Kidney tubule cell (primary cell): ENCODE measurements at places on chromosomes 1 and 21.

DNA sequence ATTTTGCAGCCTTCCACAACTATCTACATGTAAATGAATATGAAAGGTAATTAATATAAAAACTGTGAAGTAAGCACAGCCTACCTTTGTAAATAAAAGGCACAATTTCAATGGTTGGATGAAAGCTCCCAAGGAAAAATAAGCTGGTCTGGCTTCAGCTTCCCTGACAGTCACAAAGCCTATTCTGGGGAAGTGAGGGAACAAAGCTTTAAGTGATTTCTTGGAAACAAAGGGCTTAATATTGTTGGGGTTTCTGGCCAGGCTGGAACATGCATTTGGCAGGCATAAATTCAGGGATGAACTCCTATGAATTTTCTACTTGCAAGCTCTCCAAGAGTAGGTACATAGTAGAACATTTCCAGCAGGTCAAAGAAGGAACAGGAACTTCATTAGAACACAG is 17.3 kb downstream of the BCAS2 start:
- DNase-seq: no peak

DNA sequence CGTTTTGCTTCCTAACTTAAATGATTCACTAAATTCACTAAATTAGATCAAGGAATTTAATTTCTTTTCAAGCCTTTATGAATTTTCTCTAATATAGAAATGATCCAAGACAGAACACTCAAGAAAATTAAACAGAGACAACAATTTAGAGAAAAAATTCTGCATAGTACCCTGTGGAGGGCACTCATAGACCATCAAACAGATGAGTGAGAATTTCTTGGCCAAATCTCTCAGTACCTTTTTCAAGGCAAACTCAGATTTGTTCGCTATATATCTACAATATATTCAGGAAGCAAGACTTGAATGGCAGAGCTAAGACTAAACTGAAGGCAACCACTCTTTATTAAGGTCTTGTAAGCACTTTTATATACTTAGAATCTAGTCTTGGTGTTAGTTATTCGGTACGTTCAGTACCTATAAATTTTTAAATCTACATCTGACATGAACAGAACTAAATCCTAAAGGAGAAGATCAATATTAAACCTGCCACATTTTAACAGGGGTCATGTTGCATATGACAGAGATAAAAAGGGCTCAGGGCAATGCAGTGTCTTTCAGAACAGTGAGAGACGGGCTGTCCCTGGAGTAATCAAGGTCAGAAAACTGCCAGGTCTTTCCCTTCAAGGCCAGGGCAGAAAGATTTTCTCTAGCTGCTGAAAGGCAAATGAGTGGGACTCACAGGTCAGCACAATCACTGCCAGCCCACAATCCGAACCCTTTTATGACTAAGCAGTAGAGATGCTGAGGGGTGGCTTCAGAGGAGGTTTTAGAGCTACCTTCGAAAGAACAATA is 118.8 kb upstream of the TMPRSS15 start:
- no peak for DNase-seq

DNA sequence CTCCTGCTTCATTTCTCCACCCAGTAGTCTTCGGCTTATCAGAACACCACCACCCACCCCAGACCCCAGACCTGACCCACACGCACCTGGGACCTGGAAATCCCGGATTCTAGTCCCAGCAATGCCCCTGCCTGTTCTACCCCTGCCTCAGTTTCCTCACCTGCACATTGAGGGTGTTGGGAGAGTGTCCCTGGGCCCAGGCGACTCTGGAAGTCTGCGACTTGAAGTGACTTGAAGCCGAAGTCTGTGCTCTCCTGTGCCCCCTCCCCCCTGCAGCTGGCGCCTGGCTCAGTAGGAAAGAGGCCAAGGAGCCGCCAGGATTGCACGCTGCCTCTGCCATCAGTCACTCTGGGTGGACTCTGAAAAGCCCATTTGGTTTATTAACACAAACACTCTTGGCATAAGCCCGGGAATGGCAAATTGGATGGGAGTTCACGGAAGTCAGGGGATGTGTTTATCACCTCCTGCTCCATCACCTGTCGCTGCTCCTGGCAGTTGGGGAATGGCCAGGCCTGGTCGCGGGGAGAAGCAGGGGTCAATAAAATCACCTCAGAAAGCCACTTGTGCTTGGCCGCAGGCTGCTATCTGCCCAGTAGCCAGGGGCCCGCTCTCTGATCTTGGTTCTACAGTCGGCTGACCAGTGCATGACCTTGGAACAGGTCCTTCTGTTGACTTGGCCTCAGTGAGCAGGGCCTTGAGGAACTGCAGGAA is 132.7 kb downstream of the ACTL8 start:
- no peak for DNase-seq

DNA sequence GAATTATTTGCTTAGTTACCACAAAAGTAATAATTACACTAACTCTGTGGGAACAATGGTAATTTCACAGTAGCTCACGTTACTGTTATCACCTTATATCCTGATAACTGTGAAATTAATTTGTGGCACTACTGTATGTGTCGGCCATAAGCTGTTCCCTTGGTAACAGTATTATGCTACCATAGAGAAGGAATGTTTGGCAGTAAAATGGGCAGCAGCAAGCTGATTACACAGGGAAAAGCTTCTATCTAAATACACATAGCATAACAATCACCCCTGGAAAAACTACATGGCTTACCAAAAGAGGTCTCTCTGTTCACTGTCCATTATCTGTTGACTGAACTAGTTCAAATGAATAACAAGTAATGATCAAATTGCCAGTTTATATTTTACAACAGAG is 124.1 kb downstream of the DPYD start:
- DNase-seq: peak; percentile 28

DNA sequence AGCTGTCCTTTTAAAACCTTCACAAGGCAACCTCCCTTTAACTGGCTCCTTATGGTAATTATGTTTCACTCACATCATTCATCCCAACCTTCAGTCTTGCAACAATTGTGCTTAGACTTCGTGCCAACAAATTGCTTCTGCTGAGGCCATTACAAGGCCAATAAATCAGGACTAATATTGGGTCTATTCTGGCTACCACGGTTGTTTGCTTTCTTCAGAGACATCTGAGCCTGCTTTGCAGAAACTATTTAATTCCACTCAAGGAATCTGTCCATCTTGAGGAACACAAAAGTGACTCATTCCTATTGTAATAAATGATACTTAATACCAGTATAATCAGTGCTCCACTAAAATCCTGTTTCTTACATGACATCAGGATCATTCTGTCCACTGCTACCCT is 2.6 kb upstream of the GSTM4 start:
- DNase-seq: no peak

GRCh38 chr1:230753586-230754251 is 6.5 kb downstream of the CAPN9 start:
- DNase-seq: peak; percentile 37

GRCh38 chr1:170461291-170461747 is 70.6 kb upstream of the GORAB start:
- no peak for DNase-seq

GRCh38 chr1:119636491-119637089 is 11.5 kb downstream of the ZNF697 start:
- DNase-seq: peak; percentile 59

- no peak for DNase-seq
Measured at GRCh38 chr21:20943561-20943997, 54.6 kb upstream of the NCAM2 start.

- no peak for DNase-seq
Measured at GRCh38 chr1:194535369-194535768, 1349.0 kb upstream of the B3GALT2 start.

GRCh38 chr1:23553231-23554126 is 5.8 kb downstream of the ID3 start:
- DNase-seq: no peak
